ENCODE measurements at places on chromosomes 5 and 9.

DNA sequence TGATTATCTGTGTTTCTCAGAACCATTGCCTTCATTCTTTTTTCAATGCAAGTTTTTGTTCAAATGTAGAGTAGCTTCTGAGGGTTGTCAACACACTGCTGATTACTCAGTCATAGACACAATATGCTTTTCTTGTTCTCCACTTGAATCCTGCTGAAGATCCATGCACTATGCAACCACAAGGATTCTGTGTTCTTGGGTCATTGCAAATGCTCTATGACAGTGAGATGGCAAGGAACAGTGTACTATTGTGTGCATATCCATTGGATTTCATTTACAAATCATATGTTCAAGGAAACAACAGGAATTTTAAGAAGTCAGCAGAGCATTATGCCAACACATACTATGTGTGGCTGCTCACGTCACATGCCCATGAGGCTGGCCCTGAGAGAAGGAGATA, 1590.2 kb downstream of the EFNA5 start:
- DNase-seq = no peak

DNA sequence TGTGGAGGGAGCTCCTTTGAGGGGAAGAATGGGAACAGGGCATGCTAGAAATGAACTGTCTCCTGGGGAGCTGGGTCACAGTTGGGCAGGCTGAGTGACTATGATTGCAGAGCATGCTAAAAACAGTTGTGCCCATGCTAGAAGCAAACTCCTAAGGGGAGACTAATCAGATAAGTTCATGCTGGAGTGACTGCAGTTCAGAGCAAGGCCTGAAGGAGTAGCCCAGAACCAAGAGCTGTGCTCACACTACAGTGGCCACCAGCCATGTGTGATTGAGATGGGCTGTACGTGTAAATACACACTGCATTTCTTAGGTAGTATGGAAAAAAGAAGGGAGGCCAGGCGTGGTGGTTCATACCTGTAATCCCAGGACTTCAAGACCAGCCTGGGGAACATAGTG, 10.3 kb upstream of the AK1 start:
- no peak for DNase-seq

DNA sequence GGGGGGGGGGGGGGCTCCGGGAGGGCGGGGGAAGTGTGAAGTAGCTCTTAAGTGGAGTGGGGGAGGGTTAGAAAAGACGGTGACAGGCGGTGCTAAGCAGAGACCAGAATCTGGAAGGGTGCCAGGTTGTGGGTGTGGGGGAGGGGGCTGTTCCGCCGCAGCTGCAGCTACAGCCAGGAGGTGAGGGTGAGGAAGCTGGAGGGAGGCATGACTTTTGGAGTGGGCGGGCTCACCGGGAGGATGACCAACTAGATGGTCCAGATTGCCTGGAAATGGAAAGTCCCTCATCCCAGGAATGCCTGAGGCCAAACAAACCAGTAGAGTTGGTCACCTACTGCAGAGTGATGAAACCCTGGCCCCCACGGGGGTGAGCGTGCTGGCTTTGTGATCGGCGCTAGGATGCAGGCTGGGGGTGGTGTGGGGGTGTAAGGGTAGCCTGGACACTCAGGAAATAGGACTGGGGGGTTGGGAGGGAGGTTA, 158.1 kb upstream of the SHB start:
- peak; percentile 40 for DNase-seq

- no peak for DNase-seq
Observed at GRCh38 chr9:93826209-93826608, 128.9 kb downstream of the BARX1 start.

- no peak for DNase-seq
Observed at GRCh38 chr5:135318924-135319323, 80.1 kb downstream of the MACROH2A1 start.

DNA sequence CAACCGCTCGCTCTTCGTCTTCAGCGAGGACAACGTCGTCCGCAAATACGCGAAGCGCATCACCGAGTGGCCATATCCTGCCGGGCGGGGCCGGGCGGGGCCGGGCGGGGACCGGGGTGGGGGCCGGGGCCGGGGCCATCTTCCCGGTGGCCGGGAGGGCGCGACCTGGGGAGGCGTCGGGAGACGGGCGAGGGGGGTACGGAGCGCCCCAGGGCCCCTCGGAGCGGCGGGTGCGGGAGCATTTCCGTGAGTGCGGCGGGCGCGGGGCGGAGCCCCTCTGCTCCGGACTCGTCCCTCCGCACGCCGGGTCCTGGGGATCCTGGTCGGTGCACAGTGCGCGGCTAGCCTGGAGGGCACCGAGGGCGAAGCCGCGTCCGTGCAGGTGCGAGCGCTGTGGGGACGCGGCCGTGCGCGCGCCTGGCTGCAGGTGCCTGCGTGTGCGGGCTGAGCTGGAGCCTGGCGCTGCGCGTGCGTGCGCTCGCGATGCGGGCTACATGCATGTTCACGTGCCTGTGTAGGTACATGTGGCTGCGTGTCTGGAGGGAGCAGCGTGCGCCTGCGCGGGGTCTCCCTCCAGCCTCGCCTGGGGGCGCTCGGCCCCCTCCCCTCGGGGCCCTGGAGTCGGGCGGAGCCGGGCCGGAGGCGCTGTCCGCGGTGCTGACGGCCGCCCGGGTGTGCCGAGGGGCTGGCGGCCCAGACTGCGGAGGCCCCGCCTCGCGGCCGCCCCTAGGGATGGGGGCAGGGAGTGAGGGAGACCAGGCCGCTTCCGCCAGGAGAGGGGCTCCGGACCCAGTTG, 762 bp downstream of the CACNA1B start:
- DNase-seq = no peak

DNA sequence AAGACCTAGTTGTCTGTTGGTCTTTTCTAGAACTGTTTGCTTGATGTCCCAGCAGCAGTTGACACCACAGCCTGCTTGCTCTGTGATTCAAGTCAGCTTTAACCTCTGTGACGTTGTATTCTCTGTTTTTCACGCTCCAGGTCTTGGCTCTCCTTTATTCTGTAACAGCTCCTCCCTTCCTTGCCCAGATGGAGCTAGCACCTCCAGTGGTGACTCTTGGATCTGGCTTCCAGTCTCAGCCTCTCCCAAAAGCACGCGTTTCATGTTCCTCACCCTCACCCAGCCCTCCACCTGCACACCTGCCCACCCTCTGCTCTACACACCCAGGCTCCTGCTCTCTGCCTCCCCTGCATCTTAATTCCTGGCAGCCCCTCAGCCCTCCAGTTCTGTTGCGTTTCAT, 50.6 kb downstream of the DMRT1 start:
- DNase-seq = no peak

- no peak for DNase-seq
Observed at GRCh38 chr9:87076825-87077224, 129.5 kb upstream of the GAS1 start.

DNA sequence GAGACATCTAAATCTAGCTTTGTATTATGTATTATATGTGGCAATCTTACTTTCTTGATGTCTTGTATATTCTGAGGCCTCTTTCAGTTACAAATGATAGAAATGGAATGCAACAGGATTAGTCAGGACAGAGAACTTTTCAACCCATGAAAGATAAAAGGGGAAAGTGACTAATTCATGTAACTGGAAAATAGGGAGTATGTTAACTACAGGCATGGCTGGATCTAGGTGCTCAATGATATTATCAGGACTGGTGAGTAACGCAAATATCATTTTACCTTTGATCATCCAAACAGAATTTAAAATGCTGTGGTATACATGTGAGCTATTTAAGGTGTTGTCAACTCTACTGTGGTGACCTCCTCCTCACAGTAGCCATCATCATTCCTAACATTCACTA, 215.7 kb upstream of the GLRA1 start:
- no peak for DNase-seq

GRCh38 chr9:135958485-135958884, 2.7 kb downstream of the UBAC1 start:
- no peak for DNase-seq

DNA sequence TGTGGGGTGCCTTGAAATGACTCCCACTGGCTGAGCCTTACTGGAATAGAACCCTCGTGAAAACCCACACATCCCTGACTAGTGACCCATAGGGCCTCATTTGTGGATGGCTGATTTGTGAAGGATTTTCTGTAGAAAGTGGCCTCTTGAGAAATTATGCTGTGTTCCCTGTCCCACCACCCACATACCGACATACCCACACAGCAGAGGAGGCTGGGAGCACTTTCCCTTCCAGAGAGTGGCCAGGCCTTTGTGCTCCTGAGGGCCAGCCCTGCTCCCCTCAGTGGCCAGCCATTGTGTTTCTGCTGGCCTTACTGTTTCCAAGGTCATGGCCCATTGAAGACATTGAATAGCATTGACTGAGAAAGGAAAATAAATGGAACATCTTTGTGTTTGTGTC, 29.6 kb downstream of the IL9 start:
- no peak for DNase-seq

GRCh38 chr9:110738982-110739381, 70.4 kb downstream of the MUSK start:
- no peak for DNase-seq

- no peak for DNase-seq
Observed at GRCh38 chr9:132201139-132201538, 39.3 kb downstream of the NTNG2 start.

GRCh38 chr5:77316871-77317661, 106.6 kb downstream of the PDE8B start:
- no peak for DNase-seq

- DNase-seq = no peak
Observed at GRCh38 chr9:97475059-97475458, 26.4 kb upstream of the TMOD1 start.

- no peak for DNase-seq
Observed at GRCh38 chr5:41629897-41630296, 119.5 kb upstream of the PLCXD3 start.

GRCh38 chr5:53856506-53856905, 296.1 kb downstream of the NDUFS4 start:
- no peak for DNase-seq

DNA sequence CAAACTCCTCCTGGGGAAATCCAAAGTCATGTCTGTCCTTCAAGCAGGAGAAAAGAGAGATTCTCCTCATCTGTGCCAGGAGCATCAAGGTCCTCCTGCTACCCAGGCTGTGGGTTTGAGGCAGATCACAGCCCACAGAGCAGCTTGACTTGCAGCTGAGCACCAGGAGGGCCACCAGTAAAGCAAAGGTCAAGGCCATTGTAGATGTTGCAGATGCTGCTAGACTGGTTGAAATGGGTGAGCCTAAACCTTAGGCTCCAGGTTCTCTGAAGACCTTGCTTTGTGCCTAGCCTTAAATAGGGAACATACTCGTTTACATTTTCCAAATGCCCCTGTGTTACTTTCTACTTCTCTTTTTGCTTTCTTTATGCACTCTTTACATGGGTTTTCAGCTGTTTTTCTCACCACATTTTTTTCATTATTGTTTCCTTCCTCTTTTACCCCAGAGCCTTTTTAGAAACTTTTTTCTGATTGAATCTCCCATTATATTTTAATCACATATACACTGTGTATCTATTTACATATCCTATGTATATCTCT, at the start of gene IFNA2:
Gene IFNA2, minus strand, starts transcription at position 268 of the 540 bp plus-strand sequence. Its CDS starts 69 bp downstream, at position 199.
- DNase-seq = no peak

- DNase-seq = no peak
Observed at GRCh38 chr9:2718001-2718697, 839 bp downstream of the KCNV2 start.

GRCh38 chr5:4511996-4512656, 628.0 kb upstream of the ADAMTS16 start:
- DNase-seq = no peak

- DNase-seq = no peak
Observed at GRCh38 chr9:120398286-120398685, 181.7 kb downstream of the CDK5RAP2 start.

DNA sequence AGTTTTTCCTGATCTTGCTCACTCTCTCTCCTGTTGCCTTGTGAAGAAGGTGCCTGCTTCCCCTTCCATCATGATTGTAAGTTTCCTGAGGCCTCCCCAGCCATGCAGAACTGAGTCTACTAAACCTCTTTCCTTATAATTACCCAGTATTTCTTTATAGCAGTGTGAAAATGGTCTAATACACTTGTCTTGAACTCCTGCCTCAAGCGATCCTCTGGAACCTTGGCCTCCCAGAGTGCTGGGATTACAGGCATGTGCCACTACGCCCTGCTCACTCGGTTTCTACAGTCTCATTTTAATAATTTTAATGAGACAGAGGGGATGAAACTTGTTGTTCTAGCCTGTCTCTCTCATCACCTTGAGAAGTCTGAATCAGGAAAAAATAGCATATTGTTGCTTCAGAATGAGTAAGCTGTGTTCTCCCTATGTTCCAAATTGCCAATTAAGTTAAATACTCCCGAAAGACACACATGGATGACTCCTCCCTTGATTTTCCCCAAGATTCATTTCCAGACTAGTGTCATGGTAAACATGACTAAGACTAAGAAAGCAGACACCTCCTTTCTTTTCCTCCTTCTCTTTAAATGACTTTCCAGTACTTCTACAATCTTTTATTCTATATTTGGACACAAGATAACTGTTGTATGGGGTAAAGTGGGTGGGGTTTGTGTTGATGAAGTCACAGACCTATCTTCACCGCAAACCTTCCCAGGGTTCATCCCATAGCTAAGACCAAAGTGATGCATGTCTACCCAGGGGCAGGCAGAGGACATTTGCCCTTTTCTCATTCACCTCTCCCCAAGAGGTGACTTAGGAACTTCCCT, 7.8 kb upstream of the DNAJC18 start:
- DNase-seq = no peak

DNA sequence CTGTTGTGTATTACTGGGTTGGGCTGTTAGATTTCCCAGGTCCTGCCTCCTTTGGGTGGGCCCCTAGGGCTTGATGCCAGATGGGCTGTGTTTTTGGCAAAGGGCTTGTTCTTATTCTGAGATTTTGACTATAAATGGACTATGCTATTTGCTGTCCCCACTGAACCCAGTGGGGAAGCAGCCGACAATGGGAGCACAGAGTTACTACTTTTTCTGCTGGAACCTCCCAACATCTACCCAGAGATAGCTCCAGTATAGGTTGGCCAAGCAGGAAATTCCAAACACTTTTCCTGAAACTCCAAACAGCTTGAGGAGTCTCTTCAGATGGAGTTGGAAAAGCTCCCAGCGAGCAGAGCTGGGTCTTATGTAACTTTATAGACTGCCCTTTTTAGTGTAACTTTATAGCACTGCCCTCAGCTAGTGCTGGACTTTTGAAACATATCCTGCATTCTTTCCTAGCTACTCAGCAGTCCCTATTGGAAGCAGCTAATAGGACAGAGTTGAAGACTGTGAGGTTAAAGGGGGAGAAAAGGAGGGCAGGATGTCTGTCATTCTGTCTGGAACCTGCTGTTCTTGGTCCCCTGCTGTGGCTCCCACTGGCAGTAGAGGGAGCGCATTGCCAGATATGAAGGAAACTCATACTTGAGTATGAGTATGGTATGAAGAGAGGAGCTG, 21.0 kb downstream of the RUSC2 start:
- DNase-seq = no peak

- DNase-seq = no peak
Observed at GRCh38 chr5:18299166-18299565, 664.9 kb downstream of the TAF11L14 start.

- no peak for DNase-seq
Observed at GRCh38 chr9:100466171-100466828, 6.6 kb upstream of the TMEFF1 start.

GRCh38 chr5:79982136-79982535, 8.9 kb downstream of the MTX3 start:
- DNase-seq = no peak

GRCh38 chr9:18111146-18111545, 362.8 kb upstream of the ADAMTSL1 start:
- no peak for DNase-seq

- DNase-seq = no peak
Observed at GRCh38 chr5:43802651-43803050, 199.7 kb downstream of the NNT start.

GRCh38 chr9:118163751-118164150, 459.5 kb downstream of the TLR4 start:
- no peak for DNase-seq

- no peak for DNase-seq
Observed at GRCh38 chr5:149322518-149322917, 22.8 kb upstream of the GRPEL2 start.

Measured in stimulated activated CD8-positive, alpha-beta memory T cell treated with anti-CD3 and anti-CD28 coated beads, Interleukin-4, amount 100 ng/mL, for 4 hours (primary cell).